Small intestine (tissue), 16 donors: ENCODE measurements at places on chromosomes 7 and 10.

- DNase-seq = no peak
Observed at GRCh38 chr7:123230147-123230546, 30.4 kb upstream of the SLC13A1 start.

- no peak for DNase-seq
Observed at GRCh38 chr10:120251821-120252442, 205.1 kb upstream of the PLPP4 start.

- DNase-seq = no peak
Observed at GRCh38 chr7:80257756-80258155, 123.1 kb downstream of the GNAI1 start.

- peak; percentile 71 for DNase-seq
Observed at GRCh38 chr7:35736725-35737124, 41.8 kb upstream of the HERPUD2 start.

GRCh38 chr7:101985903-101986734 lies 168.7 kb downstream of the CUX1 start:
- DNase-seq = no peak

DNA sequence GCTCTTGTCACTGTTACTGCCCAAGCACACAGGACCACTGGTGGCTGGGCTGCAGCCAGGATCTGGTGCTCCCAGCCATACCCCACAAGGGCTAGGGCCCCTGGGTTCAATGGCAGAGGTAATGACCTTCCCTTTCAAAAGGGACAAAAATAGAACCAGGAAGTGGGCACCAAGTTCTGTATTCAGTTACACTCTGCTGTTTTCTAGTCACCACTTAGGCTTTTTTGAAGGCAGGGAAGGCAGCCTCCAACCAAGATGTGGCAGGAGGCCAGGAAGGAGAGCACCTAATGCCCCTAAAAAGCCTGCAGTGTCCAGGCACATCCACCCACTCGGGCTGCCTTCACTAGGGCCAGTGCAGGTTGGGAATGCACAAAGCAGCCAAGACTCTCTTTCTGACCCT lies 47.8 kb downstream of the NOD1 start:
- DNase-seq = no peak

GRCh38 chr10:61140765-61141392 lies 196.9 kb upstream of the RHOBTB1 start:
- peak; percentile 51 for DNase-seq

DNA sequence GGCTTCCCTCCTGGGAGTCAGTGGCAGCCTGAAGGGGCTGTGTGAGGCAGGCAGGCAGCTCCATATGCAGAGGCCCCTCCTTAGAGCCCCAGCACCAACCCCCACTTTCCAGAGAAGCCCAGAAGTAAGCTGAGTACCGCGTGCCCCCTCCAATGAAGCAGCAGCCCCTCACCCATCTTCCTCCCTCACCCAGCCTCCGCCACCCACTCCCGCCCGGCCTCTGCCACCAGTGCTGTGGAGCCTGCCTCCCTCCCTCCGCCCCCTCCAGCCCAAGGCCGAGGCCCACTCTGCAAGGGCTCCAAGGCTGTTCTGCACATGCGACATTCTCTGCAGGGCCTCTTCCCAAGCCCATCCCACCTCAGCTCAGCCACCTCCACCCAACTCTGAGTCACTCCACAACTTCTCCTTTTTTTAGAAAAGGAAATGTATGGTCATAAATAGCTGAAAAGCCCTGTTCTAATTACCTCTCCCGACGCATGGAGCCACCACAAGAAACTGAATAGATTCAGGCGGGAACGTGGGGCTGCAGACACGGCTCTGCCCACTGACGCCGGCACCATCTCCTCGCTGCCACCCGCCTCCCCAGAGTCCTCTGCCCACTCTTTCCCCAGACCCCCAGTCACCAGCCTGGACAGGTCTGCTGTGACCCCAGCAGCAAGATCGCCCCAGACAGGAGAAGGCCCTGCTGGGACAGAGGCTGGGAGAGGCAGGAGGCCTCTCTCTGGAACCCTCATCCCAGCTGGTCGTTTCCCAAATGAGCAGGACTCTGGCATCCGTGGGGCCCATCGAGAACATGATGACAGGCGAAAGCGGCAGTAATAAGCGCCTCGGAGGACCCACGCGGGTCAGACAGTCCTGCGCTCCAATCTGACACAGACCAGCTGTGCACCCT lies 213.9 kb downstream of the MAD1L1 start:
- DNase-seq = no peak

- no peak for DNase-seq
Observed at GRCh38 chr7:16174253-16174652, 247.1 kb downstream of the CRPPA start.

DNA sequence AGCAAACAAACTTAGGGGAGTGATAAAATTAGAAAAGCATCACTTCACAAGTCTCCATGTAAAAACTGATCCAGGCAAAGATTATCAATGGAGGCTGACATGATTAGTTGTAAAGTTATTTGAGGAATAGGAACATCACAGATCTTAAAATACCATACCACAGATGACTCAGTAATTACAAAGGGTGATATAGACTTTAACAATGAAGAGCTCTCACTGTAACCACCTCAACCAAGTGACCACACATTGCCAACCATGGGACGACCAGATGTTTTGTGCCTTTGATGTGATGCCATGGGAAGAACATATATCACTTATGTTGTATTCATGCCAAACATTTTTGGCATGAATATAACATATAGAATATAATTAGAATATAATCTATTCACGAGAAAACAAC lies 11.7 kb downstream of the AASS start:
- no peak for DNase-seq

DNA sequence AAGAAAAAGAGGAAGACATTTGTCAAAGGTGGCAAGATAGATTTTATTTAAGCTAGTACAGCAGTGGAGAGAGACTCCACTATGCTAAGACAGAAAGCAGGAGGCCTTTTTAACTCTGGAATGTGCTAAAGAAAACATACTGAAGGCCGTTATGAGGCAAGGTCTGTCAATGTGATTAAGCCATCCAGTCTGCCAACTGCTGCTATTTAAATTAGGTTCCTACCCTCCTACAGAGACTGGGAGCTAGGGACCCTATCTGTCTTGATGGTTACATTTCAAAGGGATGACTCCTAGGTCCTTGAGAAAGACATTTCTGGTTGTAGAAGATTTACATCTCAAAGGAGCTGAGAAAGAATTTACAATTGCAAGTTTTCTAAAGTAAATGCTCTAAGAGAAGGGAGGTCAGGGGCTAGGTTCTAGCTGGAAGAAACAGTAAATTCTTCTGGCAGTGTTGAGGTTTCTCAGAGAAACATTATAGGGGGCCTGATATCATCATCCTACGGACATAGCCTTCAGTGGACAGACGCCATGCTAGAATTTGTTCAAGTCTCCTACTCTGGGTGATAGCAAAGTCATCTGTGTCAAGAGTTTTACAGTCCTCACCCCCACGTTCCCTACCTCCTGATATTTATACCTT lies 211.6 kb downstream of the PHF14 start:
- no peak for DNase-seq

DNA sequence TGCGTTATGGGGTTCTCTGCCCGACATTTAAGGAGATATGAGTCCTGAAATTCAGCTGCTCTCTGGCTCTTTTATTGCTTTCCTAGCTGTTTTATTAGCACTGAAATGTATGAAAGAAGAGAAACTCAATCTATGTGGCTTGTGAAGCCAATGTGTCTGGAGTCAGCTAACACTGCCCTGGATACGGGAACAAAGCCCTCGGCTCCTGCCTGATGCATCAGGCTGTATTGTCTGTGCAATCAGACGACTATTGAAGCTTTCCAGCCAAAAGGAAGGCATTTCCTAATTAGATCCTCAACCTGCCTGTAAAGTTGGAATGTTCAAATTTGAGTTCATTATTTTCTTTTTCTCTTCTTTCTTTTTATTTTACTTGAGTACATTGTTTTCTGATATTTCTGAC lies 22.0 kb upstream of the TM9SF3 start:
- DNase-seq = peak; percentile 38

GRCh38 chr7:139627831-139628230 lies 104.3 kb downstream of the CLEC2L start:
- DNase-seq = no peak

DNA sequence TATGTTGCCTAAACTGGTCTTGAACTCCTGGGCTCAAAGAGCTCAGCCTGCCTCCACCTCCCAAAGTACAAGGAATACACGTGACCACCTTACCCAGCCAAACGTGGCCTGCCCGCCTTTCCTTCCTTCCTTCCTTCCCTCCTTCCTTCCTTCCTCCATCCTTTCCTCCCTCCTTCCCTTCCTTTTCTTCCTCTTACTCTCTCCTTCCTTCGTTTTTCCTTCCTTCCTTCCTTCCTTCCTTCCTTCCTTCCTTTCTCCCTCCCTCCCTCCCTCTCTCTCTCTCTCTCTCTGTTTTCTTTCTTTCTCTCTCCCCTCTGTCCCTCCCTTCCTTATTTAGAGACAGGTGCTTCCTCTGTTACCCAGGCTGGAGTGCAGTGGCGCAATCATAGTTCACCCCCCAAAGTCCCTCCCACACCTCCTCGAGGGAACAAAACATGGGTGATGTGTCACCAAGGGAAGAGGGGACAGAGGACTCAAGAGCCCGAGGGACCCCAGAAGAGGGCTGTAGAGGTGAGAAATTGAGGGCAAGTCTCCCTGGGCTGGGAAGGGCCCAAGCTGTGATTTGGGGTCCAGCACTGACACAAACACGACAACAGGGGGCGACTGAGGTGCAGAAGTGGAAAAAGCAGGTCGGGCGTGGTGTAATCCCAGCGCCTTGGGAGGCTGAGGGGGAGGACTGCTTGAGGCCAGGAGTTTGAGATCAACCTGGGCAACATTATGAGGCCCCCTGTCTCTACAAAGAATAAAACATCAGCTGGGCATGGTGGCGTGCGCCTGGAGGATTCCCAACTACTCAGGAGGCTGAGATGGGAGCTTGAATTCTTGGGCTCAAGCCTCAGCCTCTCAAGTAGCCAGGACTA lies 28.1 kb downstream of the EPHB4 start:
- peak; percentile 72 for DNase-seq

DNA sequence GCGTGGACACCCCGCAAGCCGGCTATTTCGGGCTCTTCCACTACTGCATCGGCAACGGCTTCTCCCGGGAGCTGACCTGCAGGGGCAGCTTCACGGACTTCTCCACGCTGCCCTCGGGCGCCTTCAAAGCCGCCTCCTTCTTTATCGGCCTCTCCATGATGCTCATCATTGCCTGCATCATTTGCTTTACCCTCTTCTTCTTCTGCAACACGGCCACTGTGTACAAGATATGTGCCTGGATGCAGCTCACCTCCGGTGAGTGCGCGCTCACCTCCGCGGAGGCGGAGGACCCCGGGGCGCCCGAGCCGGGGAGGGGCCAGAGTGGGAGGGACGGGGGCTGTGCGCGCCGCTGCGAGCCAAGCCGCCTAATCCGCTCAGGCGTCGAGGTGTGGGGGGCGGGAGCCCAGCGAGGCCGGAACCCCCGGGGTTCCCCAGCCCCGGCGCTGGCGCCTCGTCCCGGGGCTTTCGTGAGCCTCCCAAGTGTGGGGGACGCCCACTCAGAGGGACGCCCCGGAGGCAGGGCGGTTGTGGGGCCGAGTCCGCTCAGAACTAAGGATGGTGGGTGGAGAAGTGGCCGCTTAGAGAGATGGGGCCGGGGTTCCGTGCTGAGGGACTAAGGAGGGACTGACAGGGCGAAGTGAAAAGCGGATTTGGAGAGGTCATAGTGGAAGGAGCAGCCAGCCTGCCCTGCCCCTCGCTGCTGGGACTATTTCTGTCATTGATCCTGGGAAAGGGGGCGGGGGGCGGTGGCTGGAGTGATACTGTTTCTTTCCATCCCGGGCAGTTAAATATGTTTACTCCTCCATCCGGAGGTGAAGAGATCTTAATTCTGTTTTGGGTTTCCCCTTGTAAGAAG lies 795 bp downstream of the LHFPL3 start:
- no peak for DNase-seq

- DNase-seq = no peak
Observed at GRCh38 chr10:78116361-78116760, 82.7 kb downstream of the RPS24 start.

DNA sequence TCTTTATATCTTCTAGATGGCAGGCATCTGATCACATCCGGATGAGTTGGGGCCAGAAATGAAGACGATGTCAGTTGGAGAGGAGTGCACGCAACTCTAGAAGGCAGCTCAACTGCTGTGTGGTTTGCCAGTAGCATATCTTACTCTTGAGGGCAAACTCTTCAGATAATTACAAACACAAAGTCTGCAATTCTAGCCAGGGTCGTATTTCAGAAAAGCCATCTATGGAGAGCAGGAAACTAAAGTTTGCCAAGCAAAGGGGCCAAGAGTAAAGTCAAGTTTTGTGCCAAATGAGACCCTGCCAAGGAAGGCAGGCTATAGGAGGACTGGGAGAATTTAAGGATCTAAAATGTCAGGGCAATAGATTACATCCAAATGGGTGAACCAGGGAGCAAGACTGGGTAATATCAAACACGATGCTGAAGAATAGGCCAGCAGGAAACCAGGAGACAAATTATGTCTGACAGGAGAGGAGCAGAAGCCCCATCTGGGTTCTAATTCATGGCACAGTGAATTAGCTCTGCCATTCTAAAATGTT lies 312.5 kb upstream of the SEMA3C start:
- no peak for DNase-seq

GRCh38 chr7:120097020-120097419 lies 176.0 kb upstream of the KCND2 start:
- no peak for DNase-seq

- no peak for DNase-seq
Observed at GRCh38 chr7:44496385-44496784, 5.9 kb upstream of the NUDCD3 start.

GRCh38 chr7:149725426-149725821 lies 48.0 kb downstream of the ZNF467 start:
- DNase-seq = no peak

DNA sequence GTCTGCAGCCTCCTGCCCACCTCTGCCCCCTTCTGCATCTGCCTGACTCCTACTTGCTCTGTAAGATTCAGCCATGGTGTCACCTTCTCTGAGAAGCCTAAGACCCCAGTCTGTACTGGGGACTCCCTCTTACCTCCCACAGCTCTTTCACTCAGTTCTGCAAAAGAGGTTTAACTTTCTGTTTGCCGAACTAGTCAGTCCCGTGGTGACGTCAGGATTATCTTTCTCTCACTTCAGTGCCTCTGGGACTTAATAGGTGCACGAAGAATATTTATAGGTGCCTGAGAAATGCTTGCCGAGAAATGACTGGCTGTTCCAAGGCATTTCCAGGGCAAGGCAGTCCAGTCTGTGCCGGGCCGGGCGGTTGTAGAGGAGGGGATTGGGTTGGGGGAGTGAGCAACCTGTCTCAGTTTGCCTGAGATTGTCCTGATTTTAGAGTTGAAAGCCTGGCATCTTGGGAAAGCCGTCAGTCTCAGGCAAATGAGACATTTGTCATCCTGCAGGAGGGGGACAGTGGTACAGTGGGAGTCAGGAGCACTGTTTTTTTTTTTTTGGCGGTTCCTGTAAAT lies 227.5 kb upstream of the NPVF start:
- DNase-seq = no peak

- DNase-seq = peak; percentile 57
Observed at GRCh38 chr10:75234683-75235374, 928 bp downstream of the COMTD1 start.
